ENCODE measurements at places on chromosomes 3 and 15.

GRCh38 chr15:60871731-60872130, 357.4 kb downstream of the RORA start:
- DNase-seq = no peak

GRCh38 chr15:56893364-56893678, 25.1 kb upstream of the TCF12 start:
- DNase-seq = no peak

DNA sequence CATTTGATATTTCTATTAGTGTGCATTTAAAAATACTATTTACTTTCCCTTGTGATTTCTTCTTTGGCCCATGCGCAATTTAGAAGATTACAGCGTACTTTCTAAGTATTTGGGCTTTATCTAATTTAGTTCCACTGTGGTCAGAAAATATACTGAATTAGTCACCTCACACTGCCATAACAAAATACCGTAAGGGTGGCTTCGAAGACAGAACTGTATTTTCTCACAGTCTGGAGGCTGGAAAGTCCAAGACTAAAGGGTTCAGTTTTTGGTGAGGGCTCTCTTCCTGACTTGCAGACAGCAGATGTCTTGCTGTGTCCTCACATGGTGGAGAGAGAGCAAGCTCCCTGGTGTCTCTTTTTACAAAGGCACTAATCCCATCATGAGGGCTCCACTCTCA, 286.2 kb downstream of the ADAMTSL3 start:
- DNase-seq = no peak

GRCh38 chr3:185253645-185254410, at the start of gene EHHADH:
Gene EHHADH, minus strand, starts transcription at chr3:185254049. Its CDS starts 27 bp downstream, at chr3:185254022.
- peak; percentile 45 for DNase-seq

GRCh38 chr15:28956491-28956890, 70.7 kb downstream of the APBA2 start:
- DNase-seq = no peak

- no peak for DNase-seq
Measured at GRCh38 chr3:89186456-89186855, 79.0 kb downstream of the EPHA3 start.

DNA sequence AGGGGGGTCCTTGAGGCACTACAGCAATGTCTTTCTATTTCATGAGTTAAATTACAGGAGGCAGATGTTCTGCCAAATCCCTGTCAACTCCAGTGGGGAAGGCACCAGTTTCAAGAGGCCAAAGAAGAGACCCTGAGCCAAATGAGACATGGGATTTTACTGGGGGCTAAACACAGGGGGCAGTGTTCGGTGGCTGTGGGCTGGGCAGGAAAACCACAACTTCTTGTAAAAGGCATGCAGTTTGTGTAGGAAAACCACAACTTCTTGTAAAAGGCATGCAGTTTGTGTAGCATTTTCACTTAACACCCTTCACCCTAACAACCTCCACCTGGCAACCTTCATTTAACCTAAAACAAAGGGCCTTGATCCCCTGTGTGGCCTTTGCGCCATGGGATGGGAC, 61.0 kb downstream of the POLR2M start:
- no peak for DNase-seq

- DNase-seq = no peak
Measured at GRCh38 chr3:11631820-11632219, 11.9 kb downstream of the VGLL4 start.

DNA sequence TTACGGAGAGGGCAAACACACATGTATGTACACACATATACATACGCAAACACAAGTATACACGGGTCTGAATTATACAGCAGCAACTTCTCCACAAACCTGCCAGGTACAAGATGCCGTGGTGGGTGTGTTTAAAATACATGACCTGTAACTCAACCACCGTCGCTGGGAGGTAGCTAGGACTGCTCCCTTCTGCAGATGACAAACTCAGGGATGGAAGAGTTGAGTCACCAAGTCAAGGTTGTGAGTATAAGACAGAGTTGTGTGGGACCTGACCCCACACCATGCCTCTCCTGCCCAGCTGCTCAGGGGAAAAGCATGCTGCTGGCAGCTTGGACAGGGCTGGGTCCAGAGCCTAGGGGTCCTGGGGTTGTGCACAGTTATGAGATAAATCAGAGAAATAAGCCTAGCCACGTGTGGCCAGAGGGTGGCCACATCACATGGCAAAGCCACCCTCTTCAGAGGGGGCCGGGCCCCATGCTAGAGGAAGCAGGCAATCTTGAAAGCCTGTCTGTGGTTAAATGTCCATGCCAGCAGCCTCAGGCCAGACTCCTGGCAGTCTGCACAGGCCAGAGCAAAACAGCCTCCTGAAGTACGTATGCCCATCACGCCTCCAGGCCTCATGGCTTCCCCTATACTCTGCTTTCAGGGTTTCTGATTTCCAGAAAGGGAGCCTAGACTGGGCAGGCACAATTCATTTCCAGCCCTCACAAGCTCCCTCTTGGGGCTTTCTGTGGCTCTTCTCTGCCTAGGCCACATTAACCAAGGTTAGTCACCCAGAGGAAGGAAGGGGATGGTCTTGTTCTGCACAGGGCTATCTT, 107.7 kb upstream of the RPL32 start:
- peak; percentile 50 for DNase-seq

DNA sequence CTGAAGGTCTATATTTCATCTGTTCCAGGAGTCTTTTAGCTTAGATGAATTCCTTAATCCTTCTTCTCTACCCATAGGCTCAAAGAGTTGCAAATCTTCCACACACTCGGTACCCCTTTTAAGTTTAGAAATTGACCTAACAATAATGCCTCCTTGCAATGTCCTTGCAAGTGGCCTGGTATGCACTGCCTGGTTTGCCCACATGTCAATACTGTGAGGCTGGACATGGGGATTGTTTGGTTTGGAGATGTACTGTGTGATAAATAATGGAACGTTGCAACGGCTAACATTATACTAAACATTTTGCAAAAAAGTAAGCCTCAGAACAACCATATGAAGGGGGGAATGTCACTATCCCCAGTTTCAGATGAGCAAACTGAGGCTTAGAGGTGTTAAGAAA, 22.4 kb upstream of the TPM1 start:
- DNase-seq = no peak

DNA sequence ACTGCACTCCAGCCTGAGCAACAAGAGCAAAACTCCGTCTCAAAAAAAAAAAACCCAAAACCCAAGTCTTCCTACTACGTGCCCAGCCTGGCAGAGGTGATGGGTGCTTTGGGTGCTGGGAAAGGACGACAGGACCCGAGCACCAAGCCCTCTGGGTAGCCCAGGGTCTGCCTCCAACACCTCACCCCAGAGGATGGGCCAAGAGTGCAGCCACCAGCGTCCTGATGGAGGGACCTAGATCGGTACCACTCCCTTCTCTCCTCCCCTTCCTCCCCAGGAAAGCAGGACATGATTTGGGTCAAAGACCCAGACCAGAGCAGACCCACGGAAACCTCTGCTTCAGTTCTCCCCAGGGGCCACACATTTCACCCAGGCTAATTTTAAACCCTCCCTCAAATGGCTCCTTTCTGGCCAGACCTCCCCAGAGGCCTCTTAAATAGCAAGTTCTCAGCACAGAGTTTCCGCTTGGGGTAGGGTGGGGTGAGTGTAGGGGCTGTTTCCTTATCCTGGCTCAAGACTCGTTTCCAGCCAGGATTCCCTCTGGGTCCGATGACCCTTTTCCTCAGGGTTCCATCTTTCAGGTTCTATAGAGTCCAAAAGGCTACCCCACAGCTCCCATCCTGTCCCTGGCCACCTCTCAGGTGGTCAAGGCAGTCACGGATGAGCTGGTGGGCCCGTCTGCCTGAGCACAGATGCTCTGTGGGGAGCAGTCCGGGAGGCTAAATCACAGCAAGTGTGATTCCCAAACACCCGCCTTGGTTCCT, 20.5 kb downstream of the RBPMS2 start:
- no peak for DNase-seq

- DNase-seq = no peak
Measured at GRCh38 chr3:107216711-107217110, 160.5 kb upstream of the CCDC54 start.

- no peak for DNase-seq
Measured at GRCh38 chr3:123767009-123767372, 117.1 kb downstream of the MYLK start.

DNA sequence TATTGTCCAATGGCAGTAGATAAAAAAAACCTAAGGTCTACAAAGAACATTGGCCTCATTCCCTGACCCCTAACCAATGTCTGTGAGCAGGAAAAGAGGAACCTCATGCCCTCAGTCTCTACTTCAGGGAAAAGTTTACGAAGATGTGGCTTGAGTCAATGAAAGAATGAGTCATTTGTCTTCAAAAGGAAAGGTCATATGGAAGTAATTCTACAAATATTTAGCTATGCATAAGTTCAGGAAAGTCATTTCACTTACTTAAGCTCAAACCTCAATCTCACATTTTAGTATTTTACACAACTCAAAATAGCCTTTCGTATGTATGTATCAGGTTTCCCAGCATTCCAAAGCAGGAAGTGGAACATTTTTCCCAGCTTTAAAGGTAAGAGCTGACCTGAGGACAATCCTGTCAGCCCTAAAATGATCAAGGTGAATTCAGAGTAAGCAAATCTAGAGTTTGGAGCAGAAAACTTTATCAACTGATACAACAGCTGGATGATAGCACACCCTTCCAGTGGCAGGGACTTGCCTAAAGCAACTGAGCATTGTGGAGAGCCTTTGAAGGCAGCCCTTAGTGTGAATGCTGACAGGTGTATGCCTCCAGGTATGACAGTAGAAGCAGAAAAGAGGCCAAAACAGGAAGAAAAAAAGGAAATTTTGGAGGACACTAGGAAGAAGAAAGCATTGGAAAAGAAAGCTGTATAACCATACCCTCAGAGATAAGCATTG, 53.9 kb upstream of the ACKR4 start:
- no peak for DNase-seq
